Activated T-cell treated with anti-CD3 and anti-CD28 coated beads, Interleukin-2, amount 50 U/mL, for 24 hours (primary cell): ENCODE measurements at places on chromosomes 7 and 10.
A peak's percentile ranks its signal among the peaks of the same experiment; 100 is the strongest.

- peaks cover 6% of the 10 kb centered on the region for H3K4me1 ChIP-seq
- peaks cover 66% of the 10 kb centered on the region for H3K36me3 ChIP-seq
- no peak for DNase-seq
- H3K27ac ChIP-seq: peak overlapping the region; percentile 39
Measured at GRCh38 chr7:128021366-128021765, 9.9 kb downstream of the LRRC4 start.

DNA sequence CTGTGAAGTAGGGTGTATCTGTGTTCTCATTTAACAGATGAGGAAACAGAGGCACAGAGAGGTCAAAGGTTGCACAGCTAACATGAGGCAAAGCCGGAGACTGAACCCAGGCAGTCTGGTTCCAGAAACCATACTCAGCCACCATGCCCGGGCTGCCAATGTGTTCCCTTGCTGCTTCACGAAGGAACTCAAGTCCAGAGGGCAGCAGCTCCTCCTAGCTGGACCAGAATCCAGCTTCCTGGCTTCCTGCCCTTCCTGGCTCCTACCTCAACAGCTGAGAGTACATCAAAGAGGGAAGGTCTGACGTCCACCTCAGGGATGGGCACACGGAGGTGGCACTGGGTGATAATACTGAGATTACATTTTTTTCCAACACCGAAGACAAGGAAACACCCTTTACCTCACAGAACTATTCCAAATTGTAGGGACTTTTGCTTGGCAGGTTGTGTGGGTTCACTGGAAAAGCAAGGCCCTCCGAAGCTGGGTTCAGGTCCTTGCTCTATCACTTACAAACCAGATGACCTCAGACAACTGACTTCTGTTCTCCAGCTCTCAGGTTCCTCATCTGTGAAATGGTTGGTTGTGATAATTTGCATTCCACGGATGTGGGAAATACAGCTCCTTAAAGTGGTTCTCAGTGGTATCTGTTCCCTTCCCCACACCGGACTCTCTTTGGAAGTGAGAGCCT is 154.1 kb upstream of the ZMIZ1 start:
- no peak overlapping the region for H3K4me3 ChIP-seq
- DNase-seq: no peak
- H3K27me3 ChIP-seq: peaks cover 1% of the 10 kb centered on the region
- no peak overlapping the region for H3K27ac ChIP-seq
- no peaks in the 10 kb centered on the region for H3K36me3 ChIP-seq

GRCh38 chr7:122302761-122303530 is 1.6 kb downstream of the FEZF1 start:
- H3K4me3 ChIP-seq: no peak overlapping the region
- H3K27me3 ChIP-seq: peaks cover 94% of the 10 kb centered on the region
- H3K27ac ChIP-seq: no peak overlapping the region
- H3K36me3 ChIP-seq: no peaks in the 10 kb centered on the region
- DNase-seq: no peak
- H3K4me1 ChIP-seq: no peaks in the 10 kb centered on the region

- H3K4me3 ChIP-seq: no peak overlapping the region
- no peak for DNase-seq
- H3K36me3 ChIP-seq: no peaks in the 10 kb centered on the region
Measured at GRCh38 chr7:39042670-39043069, 65.0 kb downstream of the POU6F2 start.

DNA sequence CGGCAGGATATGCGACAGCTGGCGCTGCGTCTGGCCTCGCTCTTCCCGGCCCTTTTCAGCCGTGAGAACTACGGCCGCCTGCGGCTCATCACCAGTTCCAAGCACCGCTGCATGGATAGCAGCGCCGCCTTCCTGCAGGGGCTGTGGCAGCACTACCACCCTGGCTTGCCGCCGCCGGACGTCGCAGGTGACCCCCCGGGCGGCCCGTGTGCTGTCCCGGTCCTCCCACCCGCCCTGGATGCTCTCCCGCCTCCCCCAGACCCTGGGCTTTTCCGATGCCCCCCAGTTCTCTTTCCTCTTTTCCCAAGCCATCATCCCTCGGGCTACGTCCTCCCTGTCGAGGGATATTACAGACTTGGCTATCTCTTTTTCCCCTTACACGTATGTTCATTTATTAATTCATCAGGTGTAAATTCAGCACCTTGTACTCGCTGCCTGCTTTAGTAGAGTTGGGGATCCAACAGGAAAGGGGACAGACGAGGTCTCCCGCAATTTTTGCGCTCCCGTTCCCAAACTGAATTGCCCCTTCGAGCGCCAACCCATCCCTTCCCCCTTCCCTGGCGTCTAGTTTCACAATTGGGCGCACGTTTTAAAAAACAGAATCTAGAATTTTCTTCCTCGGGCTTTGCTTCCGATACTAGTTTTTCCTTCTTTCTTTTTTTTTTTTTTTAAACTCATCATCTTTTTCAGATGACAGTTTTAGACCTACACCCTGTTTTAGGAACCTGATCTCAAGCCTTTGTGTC is 846 bp downstream of the MINPP1 start:
- peak overlapping the region; percentile 87 for H3K4me3 ChIP-seq
- H3K36me3 ChIP-seq: peaks cover 31% of the 10 kb centered on the region
- H3K4me1 ChIP-seq: peaks cover 48% of the 10 kb centered on the region
- no peak for DNase-seq
- H3K27ac ChIP-seq: peak overlapping the region; percentile 94

GRCh38 chr7:2044883-2045471 is 187.8 kb downstream of the MAD1L1 start:
- no peak overlapping the region for H3K4me3 ChIP-seq
- H3K36me3 ChIP-seq: peaks cover 23% of the 10 kb centered on the region
- no peak for DNase-seq
- no peak overlapping the region for H3K27ac ChIP-seq

GRCh38 chr10:112809736-112810135 is 140.3 kb upstream of the TCF7L2 start:
- DNase-seq: no peak
- H3K36me3 ChIP-seq: peaks cover 38% of the 10 kb centered on the region
- H3K27ac ChIP-seq: no peak overlapping the region

DNA sequence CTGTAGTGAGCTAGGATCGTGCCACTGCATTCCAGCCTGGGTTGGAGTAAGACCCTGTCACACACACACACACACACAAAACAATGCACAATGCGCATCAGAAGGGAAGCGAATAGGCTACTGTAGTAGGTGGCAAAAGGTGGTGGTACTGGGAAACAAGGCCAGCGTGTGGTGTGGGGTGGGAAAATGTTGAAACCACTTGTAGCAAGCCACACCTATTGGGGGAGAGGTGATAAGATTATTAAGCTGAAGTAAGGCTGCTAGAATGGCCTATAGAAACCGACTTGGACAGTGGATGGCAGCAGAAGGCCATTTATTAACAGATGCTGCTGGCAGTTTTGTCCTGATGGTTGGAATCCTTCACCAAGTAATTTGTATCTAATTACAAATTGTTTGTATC is 7.2 kb upstream of the CHCHD1 start:
- peaks cover 90% of the 10 kb centered on the region for H3K36me3 ChIP-seq
- no peaks in the 10 kb centered on the region for H3K27me3 ChIP-seq
- peak overlapping the region; percentile 96 for H3K4me3 ChIP-seq

GRCh38 chr10:59006511-59007306 is 169.7 kb upstream of the PHYHIPL start:
- H3K4me1 ChIP-seq: no peaks in the 10 kb centered on the region
- H3K36me3 ChIP-seq: no peaks in the 10 kb centered on the region
- DNase-seq: no peak

DNA sequence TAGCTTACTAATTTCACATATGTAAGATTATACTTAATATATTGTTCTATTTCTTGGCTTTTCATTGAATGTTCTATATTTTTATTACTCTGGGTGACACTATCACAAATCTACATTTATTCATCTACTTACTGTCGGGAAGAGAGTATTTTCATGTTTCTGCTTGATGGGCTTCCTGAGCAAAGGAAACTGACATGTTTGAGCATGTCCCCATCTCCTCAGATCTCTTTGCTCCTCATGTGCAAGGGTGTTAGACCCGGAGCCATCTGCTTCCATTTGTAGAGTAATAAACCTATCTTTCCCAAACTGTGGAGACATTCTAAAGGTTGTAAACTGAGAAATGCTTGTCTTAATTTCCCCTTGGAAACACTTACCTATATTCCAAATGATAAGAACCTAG is 103.5 kb downstream of the LSMEM1 start:
- H3K27me3 ChIP-seq: peaks cover 8% of the 10 kb centered on the region
- DNase-seq: no peak
- H3K27ac ChIP-seq: no peak overlapping the region
- no peaks in the 10 kb centered on the region for H3K4me1 ChIP-seq

DNA sequence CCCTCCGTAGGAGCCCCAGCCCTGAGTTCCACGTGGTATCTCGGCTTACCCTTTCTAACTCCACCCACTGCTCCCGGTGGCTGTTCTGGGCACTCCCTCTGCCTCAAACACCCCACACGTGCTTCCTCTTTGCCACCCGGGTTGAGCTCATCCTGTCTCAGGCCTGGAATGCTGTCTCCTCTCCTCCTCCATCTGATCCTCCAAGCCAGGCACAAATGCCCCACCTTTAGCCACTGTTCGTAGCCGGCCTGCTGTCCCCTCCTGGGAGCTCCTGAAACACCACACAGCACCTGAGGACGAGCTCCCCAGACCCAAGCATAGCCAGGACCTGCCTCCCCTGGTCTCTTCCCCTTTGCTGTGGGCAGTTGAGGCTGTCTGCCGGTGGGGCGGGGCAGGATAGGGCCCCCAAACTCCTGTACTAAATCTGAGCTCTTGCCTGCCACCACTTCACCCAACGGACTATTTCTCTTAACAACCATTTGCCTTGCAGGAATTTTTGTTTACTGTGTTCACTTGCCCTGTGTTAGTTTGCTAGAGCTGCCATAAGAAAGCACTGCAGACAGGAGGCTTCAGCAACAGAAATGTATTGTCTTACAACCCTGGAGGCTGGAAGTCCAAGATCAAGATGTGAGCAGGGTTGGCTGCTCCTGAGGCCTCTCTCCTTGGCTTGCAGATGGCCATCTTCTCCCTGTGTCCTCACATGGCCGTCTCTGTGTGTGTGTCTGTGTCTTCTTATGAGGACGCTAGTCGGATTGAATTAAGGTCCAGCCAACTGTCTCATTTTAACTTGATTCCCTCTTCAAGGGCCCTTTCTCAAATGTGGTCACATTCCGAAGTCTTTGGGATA is 58.3 kb upstream of the SHH start:
- H3K4me1 ChIP-seq: no peaks in the 10 kb centered on the region
- no peak overlapping the region for H3K27ac ChIP-seq
- no peak for DNase-seq
- no peaks in the 10 kb centered on the region for H3K36me3 ChIP-seq

DNA sequence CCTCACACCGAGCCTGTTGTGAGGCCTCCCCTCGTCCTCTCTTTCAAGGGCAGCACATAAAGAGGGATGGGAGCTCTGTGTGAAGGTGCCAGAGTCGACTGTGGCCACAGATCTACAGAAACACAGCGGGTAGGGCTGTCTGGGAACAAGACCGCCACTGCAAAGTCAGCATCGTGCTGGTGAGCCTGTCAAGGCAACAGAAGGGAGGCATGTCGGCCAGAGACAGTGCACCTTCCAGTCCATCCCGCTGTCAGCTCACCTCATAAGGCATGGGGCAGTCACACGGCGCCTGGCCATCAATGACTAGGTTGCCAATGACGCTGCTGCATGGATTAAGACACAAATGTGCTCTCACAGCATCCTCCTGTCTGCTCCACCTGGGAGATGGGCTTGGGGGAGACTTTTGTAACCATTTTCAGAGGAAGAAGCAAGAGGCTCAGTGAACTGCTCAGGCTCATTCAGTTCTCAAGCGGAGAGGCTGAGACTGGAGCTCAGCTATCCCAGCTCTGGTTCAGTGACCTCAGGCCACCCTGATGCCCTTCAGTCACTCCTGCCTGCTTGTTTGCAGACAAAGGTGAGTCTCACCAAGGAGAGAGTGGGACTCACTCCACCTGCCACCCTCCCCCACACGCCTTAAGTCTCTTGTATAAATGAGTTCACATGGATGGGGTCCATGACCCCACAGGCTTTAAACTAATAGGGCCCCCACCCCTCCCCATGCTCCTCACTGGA is 125.5 kb downstream of the SORBS1 start:
- peaks cover under 1% of the 10 kb centered on the region for H3K4me1 ChIP-seq
- no peaks in the 10 kb centered on the region for H3K27me3 ChIP-seq
- H3K36me3 ChIP-seq: no peaks in the 10 kb centered on the region
- no peak overlapping the region for H3K4me3 ChIP-seq
- H3K27ac ChIP-seq: no peak overlapping the region

GRCh38 chr7:42627626-42628025 is 284.2 kb downstream of the C7orf25 start:
- H3K4me1 ChIP-seq: no peaks in the 10 kb centered on the region
- no peak for DNase-seq
- H3K27me3 ChIP-seq: peaks cover 9% of the 10 kb centered on the region
- H3K4me3 ChIP-seq: no peak overlapping the region
- no peaks in the 10 kb centered on the region for H3K36me3 ChIP-seq

- no peak overlapping the region for H3K4me3 ChIP-seq
- DNase-seq: no peak
- no peaks in the 10 kb centered on the region for H3K4me1 ChIP-seq
- H3K36me3 ChIP-seq: no peaks in the 10 kb centered on the region
Measured at GRCh38 chr7:392822-393221, 102.9 kb downstream of the FOXL3 start.

GRCh38 chr10:17475661-17476060 is 21.3 kb upstream of the ST8SIA6 start:
- H3K36me3 ChIP-seq: no peaks in the 10 kb centered on the region
- DNase-seq: no peak
- no peak overlapping the region for H3K4me3 ChIP-seq

DNA sequence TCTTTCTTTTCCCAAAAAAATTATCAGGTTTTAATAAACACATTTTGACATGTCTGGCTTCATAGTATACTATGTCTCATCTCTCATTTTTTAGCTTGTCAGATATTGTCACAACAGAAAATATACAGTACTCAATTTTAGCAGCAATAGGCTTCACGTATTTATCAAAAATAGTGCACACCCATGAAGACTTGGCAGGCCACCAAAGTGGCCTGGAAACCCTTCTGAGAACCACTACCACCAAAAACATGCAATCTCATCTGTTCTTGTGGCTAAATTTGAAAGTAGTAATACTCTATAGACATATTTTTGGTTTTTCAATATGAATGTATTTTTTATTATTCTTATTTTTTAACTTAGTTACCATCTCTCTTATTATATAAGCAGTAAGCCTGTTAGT is 1094.5 kb upstream of the LRRN3 start:
- no peak for DNase-seq
- no peaks in the 10 kb centered on the region for H3K4me1 ChIP-seq
- H3K36me3 ChIP-seq: no peaks in the 10 kb centered on the region
- H3K27me3 ChIP-seq: no peaks in the 10 kb centered on the region
- no peak overlapping the region for H3K27ac ChIP-seq

DNA sequence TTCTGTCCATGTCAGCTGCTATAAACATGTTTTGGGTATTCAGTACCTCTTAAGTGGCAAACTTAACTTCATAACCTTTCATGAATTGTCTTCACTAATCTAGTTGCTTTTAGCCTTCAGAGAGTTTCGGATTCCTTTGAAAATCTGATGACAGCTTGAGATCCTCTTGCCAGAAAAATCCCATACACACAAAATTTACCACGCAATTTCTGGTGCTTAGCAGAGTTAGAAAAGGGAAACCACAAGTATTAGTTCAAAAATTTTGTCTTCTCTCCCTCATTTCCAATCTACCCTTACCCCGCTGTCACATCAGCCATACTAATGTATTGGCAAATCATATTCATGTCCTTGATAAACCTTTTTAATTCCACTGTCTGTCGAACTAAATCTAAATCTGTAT is 72.7 kb upstream of the TMEM106B start:
- no peaks in the 10 kb centered on the region for H3K36me3 ChIP-seq
- no peak overlapping the region for H3K4me3 ChIP-seq
- no peak for DNase-seq
- no peak overlapping the region for H3K27ac ChIP-seq
- peaks cover 13% of the 10 kb centered on the region for H3K27me3 ChIP-seq

- H3K4me3 ChIP-seq: no peak overlapping the region
- H3K27me3 ChIP-seq: no peaks in the 10 kb centered on the region
- no peaks in the 10 kb centered on the region for H3K4me1 ChIP-seq
- no peaks in the 10 kb centered on the region for H3K36me3 ChIP-seq
- no peak for DNase-seq
- H3K27ac ChIP-seq: no peak overlapping the region
Measured at GRCh38 chr10:126409821-126410220, 21.5 kb upstream of the ADAM12 start.
